NCI-H524 treated with DMSO at 0.1 percent for 48 hours (cell line): ENCODE measurements at places on chromosomes 1 and 21.

DNA sequence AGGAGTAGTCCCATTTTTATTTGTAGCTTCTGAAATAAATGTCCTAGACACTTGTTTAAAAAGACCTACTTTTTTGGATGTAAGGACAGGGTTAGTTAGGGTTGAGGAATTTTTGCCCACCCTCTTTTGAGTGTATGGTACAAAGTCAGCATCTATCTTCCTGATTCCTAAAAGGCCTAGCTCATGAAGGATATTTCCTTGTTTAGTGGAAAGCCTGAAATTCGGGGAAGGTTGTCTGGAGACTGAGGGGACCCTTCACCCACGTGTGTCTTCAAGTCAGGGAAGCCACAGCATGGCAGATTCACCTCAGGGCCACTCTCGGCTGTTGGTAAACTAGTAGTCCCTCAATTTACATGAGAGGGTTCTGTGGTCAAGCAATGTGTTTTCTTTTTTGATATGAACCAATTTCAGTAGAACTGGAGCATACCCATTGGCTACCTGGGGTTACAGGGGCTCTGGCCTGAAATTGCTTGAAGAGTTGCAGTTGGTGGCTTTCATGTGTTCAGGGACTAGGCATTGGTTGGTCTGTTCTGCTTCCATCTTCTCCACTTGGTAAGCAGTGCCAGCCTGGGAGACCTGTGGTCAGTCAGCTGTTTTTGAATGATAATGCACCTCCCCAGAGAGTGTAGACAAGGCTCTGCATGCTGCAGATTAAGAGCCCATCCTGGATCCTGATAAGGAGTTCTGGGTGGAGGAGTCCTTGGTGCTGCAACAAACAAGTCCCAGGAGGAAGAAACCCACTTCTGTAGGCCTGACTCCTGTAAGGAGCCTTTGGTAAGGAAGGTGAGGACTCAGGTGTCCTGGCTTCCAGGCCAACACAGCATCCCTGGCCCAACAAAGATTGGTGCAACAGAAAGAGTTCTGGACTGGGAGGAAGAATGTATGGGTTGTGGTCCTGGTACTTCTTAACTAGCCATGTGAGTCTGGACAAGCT lies 6.3 kb downstream of the BTG2 start:
- no peak for DNase-seq

DNA sequence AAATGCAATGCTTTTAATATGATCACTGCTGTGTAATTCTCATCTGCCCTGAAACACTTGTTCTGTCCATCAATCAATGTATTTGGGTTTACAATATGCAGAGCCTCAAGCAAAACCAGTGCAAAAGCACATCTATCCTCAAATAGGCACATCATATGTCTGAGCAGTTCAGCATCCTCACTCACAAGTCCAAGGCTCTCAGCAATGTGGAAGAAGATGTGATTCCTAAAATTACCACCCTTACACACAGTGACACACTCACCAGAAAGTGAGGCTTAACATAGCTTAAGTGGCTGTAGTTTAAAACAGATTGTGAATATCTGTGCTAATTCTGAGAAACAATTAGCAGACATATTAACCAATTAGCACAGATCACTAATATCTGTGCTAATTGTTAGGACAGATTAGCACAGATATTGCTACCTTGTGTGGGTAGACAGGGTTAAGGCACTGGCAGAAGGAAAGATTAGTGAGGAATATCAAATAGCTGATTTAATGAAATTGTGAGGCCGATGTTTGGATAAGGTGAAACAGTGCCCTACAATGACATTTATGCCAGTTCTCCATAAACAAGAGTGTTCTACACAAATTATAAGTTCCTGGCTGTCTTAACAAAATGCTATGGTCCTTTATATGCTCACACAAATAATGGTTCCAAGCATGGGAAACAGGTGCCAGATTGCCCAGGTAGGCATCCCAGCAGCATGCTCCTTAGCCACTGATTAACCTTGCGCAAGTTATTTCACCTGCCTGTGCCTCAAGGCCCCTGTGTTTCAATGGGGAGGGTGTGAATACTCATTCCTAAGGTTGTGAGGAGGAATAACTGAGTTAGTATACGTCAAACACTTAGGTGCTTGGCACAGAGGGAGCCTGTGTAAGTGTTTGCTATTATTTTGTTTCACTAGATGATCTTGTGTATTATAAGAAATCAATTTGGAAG lies 41.7 kb downstream of the MRPL39 start:
- no peak for DNase-seq

GRCh38 chr1:166057650-166058049 lies 109.2 kb downstream of the FAM78B start:
- no peak for DNase-seq

GRCh38 chr1:89271341-89272015 lies 1.2 kb downstream of the GBP5 start:
- DNase-seq: no peak

DNA sequence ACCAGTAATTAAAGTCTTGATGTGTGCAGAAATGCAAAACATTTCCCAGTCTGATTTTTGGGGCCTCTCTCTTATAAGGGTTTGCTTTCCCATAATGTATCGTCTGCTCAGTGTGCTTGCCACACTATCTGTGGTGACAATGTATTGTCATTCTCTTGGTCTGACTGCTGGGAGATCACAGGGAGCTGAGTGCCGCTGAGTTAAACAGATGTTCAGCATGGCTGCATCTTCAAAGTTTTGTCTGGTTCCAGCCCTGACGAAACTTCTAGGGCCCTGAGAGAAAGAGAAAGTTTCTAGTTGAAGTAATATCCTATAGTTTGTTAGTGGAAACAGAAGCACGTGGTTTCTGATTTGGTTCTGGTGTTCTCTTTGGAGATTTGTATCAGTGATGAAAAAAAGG lies 42.6 kb downstream of the DNM3 start:
- no peak for DNase-seq
